Stimulated activated CD4-positive, alpha-beta T cell treated with anti-CD3 and anti-CD28 coated beads, Interleukin-1b, Interleukin-23, amount 100 ng/mL, for 24 hours (primary cell): ENCODE measurements at places on chromosomes 5 and 9.

DNA sequence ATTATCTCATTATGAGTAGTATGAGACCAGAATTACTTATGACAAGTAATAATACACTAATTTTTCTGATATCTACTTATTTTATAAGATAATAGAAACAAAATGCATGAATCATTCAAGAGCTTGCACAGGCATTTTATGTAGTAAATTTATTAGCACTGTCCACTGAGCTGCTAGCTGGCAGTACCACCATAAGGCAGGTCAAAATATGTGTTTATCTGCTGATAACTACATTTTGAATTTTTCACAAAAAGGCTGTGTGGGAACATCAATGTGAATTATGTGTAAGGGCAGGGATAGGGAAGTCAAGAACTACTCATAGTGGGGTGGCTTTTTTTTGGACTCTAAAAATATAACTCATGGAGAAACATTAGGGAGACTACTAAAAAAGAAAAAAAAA is 249.6 kb downstream of the PAPPA start:
- no peak for DNase-seq

- no peak for DNase-seq
These were observed 90.3 kb downstream of the ZNF474 start for GRCh38 chr5:122219436-122220166.

DNA sequence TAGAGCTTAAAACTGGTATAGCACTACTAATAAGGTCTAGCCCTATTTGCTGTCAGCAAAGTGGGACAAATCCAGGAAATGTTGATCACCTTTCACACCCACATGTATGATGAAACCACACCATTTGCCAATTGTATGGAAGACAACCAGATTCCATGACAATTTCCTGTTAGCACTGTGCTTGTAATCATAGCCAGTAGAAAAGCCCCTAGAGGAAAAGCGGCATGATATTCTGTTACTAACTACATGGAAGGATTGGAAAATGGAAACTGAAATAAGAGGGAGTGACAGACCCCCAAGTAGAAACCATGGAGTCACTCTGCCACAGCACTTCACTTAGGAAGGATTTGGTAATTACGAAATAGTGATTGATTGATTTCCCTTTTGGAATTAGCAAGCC is 923 bp downstream of the SPATA6L start:
- DNase-seq = no peak

GRCh38 chr5:173642191-173642816 is 25.9 kb upstream of the BOD1 start:
- DNase-seq = no peak

GRCh38 chr5:17808566-17808965 is 174.3 kb downstream of the TAF11L14 start:
- no peak for DNase-seq

DNA sequence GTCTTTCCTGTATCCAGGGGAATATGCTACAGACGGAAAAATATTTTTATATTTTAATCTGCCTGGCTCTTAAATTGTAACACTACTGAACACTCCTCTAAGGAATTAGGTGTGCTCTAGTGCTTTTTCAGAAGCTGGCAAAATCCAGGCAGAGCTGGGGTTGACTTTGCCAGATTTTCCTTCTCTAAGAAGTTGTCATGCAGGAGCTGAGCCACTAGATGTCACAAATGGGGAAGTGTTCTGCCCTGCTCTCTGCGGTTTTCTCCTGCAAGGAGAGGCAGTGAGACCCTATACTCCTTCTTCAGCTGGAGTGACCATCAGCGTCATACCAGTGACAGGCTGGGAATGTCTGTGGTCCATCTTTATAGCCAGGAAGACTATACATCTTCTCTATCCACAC is 112.5 kb downstream of the HAPLN1 start:
- DNase-seq = no peak

DNA sequence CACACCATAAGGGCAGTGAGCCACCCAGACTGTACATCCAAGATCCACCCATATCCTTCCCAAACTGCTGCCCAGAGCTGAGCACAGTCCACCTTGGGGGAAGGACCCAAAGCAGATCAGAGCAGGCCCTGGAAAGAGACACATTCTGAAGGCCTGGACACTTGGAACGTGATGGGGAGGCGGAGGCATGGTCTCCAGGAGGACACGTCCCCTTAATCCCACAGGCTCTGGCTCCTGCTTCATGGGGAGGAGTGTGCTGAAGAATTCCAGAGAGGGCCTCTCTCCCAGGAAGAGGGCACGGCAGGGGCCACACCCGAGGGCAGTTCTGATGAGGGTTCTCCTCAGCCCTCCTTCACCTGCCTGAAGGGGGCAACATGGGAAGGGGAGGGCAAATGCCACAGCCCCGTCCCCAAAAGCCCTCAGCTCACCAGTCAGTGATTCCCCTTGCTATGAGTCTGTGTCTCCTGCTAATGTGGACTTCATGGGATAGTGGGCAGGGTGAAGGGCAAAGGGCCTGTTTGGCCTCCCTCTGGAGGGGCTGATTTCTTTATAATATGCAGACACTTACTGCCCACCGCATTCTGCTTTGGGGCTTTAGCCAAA is 276.8 kb downstream of the ENC1 start:
- no peak for DNase-seq
